Mammary epithelial cell (primary cell): ENCODE measurements at places on chromosomes 5 and 9. TPM values are rescaled to one million over a fixed set of nuclear protein-coding genes. Genes with fewer than 3 reads are reported as not detected.

DNA sequence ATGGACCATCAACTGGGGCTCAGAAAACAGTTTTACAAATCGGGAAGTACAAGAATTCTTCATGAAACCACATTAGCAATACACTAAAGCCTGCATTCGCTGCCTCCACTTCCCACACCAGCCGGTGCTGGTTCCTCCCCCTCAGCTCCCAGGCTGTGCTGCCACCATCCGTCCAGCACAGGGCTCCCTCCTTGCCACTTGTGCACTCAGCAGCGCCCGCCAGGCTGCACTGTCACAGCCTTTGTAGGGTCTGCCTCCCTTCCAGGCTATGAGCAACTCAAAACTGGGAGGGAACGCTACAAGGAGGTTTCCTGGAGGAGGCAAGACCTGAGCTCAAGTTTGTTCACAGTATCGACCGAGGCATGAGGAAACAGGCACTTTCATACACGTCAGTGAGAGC is 7.7 kb downstream of the MAPK9 start:
- no peak for DNase-seq

DNA sequence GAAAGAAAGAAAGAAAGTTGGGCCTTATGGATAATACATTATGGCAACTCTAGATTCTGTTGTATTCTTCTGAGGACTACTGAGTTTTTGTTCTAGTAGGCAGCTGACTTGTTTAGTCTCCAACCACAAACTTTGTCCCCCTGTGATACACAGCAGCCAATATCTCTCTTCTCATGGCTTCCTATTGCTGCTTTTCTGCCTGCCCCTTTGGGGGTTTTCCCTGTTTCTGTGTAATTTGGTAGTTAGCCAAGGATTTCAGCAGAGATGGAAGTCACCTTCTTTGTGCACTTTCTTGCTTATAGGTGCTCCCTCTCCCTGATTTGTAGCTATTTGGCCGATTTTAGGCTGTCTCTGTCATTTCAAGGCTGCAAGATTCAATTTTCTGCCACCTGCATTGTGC is 109.6 kb downstream of the FGF1 start:
- peak; percentile 32 for DNase-seq

DNA sequence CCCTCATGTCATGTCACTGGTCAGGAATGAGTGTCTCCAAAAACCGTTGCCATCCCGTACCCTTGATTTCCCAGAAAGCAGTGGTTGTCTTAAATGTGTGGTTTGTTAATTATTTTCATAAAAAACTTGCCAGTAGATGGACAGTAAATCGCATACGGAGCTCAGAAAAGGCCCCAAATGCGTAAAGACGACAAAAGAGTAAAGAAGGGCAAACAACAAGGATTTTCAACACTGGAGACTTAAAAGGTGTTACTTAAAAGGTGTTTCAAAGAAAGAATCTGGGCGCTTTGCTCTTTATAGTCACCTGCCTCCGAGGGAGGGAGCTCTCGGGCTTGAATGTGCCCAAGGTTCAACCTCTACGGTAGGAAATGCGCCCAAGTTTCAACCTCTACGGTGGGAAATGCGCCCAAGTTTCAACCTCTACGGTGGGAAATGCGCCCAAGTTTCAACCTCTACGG is 734 bp downstream of the KIF27 start:
- DNase-seq = peak; percentile 63

GRCh38 chr9:113298924-113299770 is 4.0 kb downstream of the RNF183 start:
- no peak for DNase-seq

- peak; percentile 56 for DNase-seq
These were observed 3.9 kb downstream of the IRX2 start for GRCh38 chr5:2747363-2748162.

DNA sequence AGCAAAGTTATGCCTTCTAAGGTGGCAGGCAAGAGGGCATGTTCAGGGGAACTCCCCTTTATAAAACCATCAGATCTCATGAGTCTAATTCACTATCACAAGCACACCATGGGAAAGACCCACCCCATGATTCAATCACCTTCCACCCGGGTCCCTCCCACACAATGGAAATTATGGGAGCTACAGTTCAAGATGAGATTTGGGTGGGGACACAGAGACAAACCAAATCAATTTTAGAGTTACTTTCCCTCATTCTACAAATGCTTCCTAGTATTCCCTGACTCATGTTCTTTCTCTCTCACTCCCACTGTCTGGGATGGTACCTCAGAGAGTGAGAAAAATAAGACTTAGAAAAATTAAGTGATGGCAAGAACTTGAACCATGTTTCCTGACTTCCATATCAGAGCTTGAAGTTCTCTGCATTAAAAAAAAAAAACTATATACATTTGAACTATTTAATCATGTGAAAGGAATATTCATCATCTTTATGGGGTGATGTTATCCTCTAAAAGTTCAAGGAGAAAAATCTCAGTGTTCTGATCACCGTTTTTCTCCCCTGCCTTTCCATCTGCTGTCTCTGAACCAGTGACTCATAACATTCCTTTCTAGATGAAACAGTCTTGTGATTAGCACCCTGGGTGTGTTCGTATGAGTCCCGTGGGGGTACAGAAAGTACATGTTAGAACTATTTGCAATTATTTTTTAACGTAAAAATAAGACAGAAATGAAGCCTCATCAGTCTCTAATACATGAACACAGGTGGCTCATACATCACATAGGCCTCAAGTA is 282.9 kb downstream of the SLF1 start:
- peak; percentile 75 for DNase-seq

DNA sequence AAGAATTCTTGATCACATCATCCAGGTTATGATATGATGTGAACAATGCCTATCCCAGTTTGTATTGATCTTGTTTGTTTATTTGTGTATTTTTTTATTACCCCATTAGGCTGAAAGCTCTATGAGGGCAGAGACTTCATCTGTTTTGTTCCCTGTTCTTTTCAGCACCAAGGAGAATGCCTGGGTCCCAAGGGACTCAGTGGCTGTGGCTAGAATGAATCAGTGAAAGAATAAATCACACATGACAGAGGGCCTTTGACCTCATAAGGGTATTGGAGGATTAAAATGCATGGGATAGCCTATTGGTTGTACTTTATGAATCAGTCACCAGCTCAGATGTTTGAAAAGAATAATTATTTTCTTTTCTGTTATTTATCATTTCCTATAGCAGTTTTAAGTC is 292.2 kb downstream of the GAS1 start:
- no peak for DNase-seq

GRCh38 chr5:56409331-56410190 is 176.4 kb upstream of the ANKRD55 start:
- DNase-seq = peak; percentile 37

GRCh38 chr5:479566-480319 is 36.8 kb downstream of the EXOC3 start:
- DNase-seq = no peak

DNA sequence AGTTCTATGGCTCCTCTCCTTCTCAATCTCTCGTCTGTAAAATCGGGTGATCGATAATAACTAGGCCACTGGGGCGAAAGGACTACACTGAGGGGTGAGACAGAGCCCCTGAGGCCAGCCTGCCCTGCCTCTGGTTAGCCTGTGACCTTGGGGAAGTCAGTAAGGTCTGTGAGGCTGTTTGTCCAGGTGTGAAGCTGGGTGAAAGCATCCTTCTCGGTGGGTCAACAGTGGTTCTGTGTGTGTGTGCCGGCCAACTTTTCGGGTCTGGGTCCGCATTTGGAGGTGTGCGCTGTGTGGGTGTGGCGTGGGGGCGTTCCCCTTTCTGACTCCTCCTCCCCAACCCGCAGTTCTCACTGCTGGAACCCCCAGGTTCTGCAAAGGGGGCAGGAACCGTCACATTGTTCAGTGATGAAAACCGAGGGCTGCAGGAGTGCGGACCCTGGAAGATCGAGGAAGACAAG is 5.0 kb upstream of the RNF44 start:
- DNase-seq = no peak

- no peak for DNase-seq
These were observed 23.4 kb upstream of the PSD2 start for GRCh38 chr5:139772089-139772791.

GRCh38 chr5:79772651-79773050 is 83.0 kb downstream of the CMYA5 start:
- DNase-seq = no peak

- DNase-seq = peak; percentile 16
These were observed 17.9 kb upstream of the POC5 start for GRCh38 chr5:75734913-75735789.

DNA sequence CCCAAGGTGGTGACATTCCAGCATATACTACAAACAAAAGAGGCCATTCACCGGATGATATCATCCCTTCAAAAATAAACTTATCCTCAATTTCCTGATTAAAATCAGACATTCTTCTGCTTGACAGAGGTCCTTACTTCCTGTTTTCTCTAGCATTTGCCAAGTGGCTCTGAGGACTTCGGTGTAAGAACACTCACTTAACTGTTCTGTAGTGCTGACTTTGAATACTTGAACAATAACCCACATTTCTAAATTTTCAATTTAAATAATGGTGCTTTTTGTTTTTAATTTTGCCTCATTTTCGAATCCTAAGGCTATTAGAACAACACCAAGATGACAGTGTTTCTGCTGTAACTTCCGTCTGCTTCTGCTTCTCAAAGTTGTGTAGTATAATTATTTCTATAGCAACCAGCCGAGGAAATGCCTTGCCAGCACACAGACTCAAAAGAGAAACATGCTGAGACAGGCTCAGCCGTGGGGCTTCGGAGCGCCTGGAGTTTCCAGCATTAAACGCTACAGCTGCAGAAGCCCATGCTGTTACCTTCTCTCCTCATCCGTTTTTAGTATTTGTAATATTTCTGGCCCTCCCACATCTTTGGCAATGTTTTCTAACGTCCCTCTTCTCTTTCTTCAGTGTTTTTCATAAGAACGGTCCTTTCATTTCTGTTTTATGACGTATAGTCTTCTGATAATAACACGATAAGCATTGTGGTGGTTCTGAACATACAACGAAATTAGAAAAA is 19.5 kb upstream of the ANXA1 start:
- peak; percentile 97 for DNase-seq

Gene ACTBL2
- polyA plus RNA-seq = 0.10 TPM

Gene WNT8A
- not detected for polyA plus RNA-seq

Gene MYMK
- not detected for polyA plus RNA-seq

Gene FOXD4L3
- 0.05 TPM for polyA plus RNA-seq

Gene C8G
- 0.39 TPM for polyA plus RNA-seq

Gene ORM2
- polyA plus RNA-seq = not detected
